ENCODE measurements at places on chromosomes 7 and 10.

GRCh38 chr7:24341691-24342413 lies 57.9 kb downstream of the NPY start:
- DNase-seq = no peak

DNA sequence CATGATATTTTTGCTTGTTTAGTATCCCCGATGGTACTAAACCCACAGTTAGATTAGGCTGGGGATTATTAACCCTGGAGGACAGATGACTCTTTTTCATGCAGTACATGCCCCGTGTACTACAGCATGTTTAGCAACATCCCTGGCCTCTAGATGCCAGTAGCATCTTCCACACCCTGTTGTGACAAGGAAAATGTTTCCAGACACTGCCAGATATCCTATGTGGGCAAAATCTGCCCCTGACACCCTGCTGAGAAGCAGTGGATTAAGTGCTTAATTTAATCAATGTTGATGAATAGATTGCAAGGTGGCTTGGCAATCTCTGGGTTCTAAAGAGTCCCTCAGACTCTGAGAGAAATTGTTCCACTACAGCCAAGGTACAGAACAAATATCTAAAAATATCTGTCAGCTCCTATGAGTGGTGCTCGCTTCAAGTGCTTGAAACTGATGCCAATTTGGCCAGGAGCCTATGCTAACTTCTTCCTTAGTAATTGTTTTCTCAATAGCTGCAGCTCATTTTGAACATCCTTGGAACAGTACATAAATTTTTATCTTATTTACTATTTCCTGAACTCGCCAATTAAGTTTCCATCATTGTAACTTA lies 247.0 kb downstream of the SORCS1 start:
- DNase-seq = no peak

DNA sequence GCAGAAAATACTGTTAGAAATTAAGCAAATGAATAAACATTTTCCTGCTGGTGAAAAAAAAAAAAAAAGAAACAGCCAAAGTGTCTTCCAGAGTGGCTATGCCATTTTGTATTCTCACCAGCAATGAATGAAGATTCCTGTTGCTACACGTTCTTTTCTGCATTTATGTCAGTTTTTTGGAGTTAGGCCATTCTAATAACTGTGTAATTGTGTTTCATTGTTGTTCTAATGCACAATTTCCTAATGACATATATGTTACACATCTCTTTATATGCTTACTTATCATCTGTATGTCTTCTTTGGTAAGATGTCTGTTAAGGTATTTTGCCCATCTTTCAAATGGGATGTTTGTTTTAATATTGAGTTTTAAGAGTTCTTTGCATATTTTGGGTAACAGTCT lies 213.7 kb downstream of the ITGB1 start:
- DNase-seq = no peak

- no peak for DNase-seq
Observed at GRCh38 chr10:74072503-74072902, 74.6 kb downstream of the VCL start.

DNA sequence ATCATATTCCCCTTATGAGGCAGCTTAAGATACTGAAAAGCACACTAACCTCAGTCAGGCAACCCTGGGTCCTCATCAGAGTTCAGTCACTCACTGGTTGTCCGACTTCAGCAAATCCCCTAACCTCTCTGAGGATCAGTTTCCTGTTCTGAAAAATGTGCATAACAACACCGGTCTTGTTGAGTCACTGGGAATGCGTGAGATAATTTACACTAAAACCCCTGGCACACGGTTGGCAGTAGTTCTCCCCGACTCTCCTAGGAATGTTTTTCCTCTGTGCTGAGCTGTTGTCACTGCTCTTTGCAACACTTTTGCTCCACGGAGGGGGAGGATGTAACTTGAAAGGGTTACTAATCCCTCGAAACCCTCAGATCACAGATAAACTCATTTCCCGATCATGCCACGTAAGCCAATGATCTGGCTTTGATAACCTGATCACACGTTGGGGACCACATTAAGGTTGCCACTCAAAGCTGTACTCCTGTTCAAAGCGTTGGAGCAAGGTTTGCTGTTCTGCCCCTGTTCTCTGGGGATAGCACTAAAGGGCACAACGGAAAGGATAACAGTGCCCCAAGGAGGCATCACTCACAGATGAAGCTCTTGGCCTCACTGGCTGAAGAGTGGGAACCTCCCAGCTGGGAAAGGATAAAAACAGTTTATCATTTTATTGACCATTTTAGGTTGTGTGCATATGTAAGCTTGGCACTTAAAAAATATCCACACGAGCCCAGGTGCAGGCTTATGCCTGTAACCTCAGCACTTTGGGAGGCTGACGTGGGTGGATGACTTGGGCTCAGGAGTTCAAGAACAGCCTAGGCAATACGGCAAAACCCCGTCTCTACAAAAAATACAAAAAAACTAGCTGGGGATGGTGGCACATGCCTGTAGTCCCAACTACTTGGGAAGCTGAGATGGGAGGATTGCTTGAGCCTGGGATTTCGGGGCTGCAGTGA lies 5.0 kb upstream of the RBM17 start:
- no peak for DNase-seq
